RPMI7951 (cell line): ENCODE measurements at places on chromosomes 6 and 20. TPM values are rescaled to one million over a fixed set of nuclear protein-coding genes. Genes with fewer than 3 reads are reported as not detected.

GFRA4 gene
- not detected in 2 replicates for total RNA-seq

ZC2HC1B gene
- total RNA-seq: not detected in 2 replicates

HDDC2 gene
- 86.6 and 90.8 TPM in 2 replicates for total RNA-seq

BPIFB2 gene
- not detected in 2 replicates for total RNA-seq

OR2J3 gene
- total RNA-seq: not detected in 2 replicates

CST7 gene
- 77.4 and 80.0 TPM in 2 replicates for total RNA-seq

STX11 gene
- 0.96 and 2.0 TPM in 2 replicates for total RNA-seq

ATP6V1G2 gene
- 2.3 and 2.6 TPM in 2 replicates for total RNA-seq

SLC22A7 gene
- not detected in 2 replicates for total RNA-seq

SIRPA gene
- total RNA-seq: 7.0 and 8.5 TPM in 2 replicates

DNMT3B gene
- 6.8 TPM in 2 replicates for total RNA-seq

RRAGD gene
- total RNA-seq: under 0.01 and 0.20 TPM in 2 replicates

TMEM244 gene
- 2.5 and 4.2 TPM in 2 replicates for total RNA-seq

OTOR gene
- not detected in 2 replicates for total RNA-seq

PHACTR1 gene
- 1.9 and 5.9 TPM in 2 replicates for total RNA-seq

TDRD6 gene
- not detected in 2 replicates for total RNA-seq

SLC44A4 gene
- 1.5 TPM in 1 of 2 replicates, not detected in the other for total RNA-seq

ZSWIM3 gene
- total RNA-seq: 9.3 and 9.4 TPM in 2 replicates

MRPL18 gene
- total RNA-seq: 217 and 236 TPM in 2 replicates

C6orf58 gene
- not detected in 2 replicates for total RNA-seq

TOX2 gene
- 24.7 and 25.4 TPM in 2 replicates for total RNA-seq

DHX35 gene
- 13.4 and 14.5 TPM in 2 replicates for total RNA-seq

GLP1R gene
- not detected in 2 replicates for total RNA-seq

JAG1 gene
- 3.0 and 3.1 TPM in 2 replicates for total RNA-seq

ADGRF1 gene
- 0.24 and 0.39 TPM in 2 replicates for total RNA-seq

WFDC12 gene
- total RNA-seq: not detected in 2 replicates

SLC35F1 gene
- 0.68 and 0.84 TPM in 2 replicates for total RNA-seq

TRAPPC3L gene
- not detected in 2 replicates for total RNA-seq

IYD gene
- not detected in 2 replicates for total RNA-seq

PRRT1 gene
- total RNA-seq: 0.49 TPM in 1 of 2 replicates, not detected in the other

HSPA1B gene
- total RNA-seq: 82.1 and 101 TPM in 2 replicates

LRRC1 gene
- total RNA-seq: 0.96 and 4.3 TPM in 2 replicates

NNAT gene
- not detected in 2 replicates for total RNA-seq
